Omental fat pad (tissue), 4 donors: ENCODE measurements at places on chromosomes 1 and 21.

GRCh38 chr1:10143961-10144485, 66.3 kb upstream of the KIF1B start:
- DNase-seq, result no peak

DNA sequence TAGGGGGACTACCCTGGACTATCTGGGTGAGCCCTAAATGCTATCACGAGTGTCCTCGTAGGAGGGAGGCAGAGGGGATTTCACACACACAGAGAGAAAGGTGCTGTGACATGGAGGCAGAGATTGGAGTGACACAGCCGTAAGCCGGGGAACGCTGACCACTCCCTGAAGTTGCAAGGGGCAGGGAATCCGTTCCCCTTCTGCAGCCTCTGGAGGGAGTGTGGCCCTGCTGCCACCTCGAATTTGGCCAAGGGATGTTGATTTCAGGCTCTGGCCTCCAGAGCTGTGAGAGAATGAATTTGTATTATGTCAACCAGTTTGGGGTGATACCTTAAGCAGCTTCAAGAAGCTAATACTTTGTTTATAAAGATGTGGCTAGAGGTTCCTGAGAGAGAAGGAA, 137.7 kb downstream of the ACTL8 start:
- DNase-seq, result no peak

GRCh38 chr1:40819101-40819500, 35.5 kb downstream of the KCNQ4 start:
- DNase-seq, result no peak

DNA sequence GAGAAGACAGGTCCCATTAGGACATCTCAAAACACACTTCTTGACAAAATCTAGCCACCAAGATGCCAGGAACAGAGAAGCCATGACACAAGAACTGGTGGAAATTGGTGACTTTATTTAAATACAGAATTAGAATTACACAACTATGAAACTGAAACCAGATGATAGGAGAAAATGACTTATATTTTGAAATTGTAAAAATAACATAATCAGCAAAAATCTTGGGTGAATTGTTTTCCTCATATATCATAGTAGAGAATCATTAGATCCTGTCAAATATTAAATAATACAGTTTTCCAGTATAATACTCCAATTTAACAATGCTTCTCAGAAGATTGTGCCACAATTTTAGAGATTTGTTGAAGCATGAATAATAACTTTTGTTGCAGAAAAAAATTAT, 81.5 kb upstream of the MROH9 start:
- DNase-seq, result no peak

GRCh38 chr1:227428803-227429202, 110.5 kb upstream of the CDC42BPA start:
- DNase-seq, result no peak

DNA sequence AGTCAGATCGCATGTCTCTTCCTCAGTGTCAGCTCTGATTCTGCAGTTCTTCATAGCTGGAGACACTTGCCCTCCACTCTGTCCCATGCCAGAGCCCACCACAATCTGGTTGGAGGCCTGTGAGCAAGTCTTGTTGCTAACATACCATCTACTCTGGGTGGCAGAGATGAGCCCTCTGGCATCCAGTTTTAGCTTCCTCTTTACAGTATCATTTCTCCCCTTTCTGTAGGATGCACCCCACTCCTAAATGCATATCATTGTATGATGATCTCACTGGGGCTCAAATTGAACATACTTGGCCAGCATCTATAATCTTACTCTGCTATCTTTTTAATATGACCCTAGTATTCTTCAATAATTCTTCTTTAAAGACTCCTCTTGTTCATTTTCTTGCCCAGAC, 16.9 kb downstream of the PCNX2 start:
- DNase-seq, result no peak

GRCh38 chr1:57982852-57983251, 559.0 kb upstream of the DAB1 start:
- no peak for DNase-seq

DNA sequence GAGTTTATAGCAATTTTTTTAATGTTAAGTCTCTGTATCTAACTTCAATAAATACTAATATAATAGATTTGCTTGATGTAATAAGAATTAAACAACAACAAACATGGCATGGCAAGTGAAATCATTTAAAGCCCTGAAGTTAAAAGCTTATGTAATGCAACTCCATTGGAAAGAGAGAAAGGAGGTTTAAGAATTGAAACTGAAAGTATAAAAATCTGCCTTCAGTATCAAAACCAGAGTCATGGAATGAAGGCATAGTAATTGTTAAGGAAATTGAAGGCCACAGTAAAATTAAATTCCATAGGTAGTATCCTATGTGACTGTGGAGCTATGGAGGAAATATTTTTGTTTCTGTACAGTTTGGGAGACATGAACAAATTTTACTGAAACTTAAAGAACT, 55.1 kb downstream of the PRDX6 start:
- DNase-seq, result no peak

- no peak for DNase-seq
Observed at GRCh38 chr1:147388969-147389368, 146.5 kb downstream of the CHD1L start.

GRCh38 chr1:81949421-81949820, 148.7 kb downstream of the ADGRL2 start:
- DNase-seq, result no peak

DNA sequence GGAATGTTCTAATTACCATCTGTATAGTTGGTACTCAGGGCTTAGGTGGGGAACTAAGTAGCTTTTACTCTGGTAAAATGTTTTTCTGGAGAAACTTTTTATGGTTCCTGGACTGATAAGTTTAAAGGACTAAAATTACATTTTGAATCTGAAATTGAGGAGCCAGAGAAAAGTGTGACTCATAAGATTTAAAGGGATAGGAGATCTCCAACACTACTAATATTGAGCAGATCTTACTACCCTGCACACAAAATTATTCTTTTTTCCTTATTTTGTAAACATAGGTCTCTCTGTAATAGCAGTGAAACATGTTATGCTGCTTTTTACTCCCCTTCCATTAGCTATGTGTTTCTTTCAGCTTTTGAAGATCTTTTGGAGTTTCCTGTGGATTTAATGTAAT, 32.5 kb downstream of the MTF2 start:
- no peak for DNase-seq

DNA sequence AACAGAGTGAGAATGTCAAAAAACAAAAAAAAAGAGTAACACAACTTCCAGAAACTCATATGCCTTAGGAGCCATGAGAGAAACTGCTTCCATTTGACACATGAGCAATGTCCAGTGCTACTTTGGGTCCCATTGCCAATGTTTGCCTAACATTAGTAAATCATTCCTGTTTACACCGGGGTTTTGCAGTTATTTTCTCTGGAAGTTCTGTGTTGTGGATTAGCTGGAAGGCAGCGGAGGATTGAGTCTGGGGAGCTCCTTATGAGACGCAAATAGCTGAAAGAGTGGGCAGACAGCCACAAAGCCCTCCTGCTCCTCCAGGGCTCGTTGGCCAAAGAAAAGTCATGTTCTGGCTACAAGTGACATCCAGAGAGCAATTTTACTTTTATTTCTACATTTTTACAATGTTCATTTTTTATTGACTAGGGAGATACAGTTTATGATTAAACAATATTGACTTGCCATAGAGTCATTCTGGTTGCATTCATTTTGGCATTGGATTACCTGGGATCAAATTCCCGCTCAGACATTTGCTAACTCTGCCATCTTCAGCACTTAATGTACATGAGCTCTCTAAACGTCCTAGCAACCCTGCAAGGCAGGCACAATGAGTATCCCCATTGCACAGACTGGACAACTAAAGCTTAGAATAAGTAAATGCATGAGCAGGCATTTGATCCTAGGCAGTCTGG, 66.4 kb upstream of the GALNT2 start:
- DNase-seq, result no peak

DNA sequence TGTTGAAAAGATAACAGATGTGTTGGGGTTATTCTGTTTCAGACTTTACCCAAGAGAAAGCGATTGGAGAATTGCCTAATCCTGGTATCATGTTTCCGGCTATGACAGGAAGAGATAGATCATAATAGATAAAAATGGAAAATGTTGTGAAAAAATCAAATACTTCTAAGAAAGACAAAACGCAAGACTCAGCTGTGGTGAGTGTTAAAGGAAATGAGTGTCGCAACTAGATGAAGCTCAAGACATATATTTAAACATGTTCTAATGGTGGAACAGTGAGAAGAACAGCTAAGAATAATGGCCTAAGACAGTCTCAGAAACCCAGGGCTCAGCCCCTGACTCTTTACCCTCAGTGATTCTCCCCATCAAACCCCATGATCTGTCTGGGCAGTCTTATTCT, 426.7 kb upstream of the RUNX1 start:
- no peak for DNase-seq

GRCh38 chr21:37459575-37459974, 93.0 kb downstream of the DYRK1A start:
- no peak for DNase-seq

GRCh38 chr1:226799634-226800281, 60.7 kb upstream of the ITPKB start:
- DNase-seq, result no peak

- DNase-seq, result no peak
Observed at GRCh38 chr1:4057603-4058002, 157.5 kb upstream of the C1orf174 start.

DNA sequence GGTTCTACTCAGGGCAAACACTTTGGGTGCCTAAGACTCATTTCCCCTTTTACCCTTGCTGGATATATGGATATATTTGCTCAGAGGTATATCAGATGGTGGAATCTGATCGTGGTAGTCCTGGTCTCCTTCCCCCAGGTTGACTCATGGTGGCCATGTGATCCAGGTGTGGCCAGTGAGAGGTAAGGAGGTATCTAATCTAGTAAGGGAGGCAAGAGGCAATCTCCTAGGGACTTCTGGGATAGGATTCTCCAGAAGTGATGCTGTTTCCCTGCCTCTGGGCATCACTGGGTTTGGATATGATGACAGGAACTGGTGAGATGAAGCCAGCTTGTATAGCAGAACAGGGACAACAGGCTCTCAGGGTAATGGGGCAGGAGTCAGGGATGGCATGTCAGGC, 8.5 kb upstream of the DENND2D start:
- no peak for DNase-seq

GRCh38 chr1:94909486-94909885, 17.4 kb downstream of the CNN3 start:
- DNase-seq, result no peak

- no peak for DNase-seq
Observed at GRCh38 chr1:151458802-151459330, 428 bp downstream of the POGZ start.

DNA sequence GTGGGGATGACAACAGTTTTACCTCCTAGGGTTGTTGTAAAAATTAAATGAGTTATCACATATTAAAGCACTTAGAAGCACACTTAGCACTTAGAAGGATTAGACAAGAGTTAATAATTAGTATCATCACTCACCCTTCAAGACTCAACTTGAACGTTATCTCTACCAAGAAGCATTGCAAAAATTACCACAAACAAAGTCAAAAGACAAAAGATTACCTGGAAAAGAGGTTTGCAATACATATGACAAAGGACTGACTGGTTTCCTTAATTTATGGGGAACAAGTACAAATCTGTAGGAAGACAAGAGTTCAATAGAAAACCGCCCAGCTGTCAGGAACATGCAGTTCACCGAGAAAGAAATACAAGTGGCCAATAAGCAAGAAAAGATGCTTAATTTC, 93.3 kb upstream of the ATP1A1 start:
- DNase-seq, result no peak
